ENCODE measurements at places on chromosomes 5 and 9.
A peak's percentile ranks its signal among the peaks of the same experiment; 100 is the strongest.

GRCh38 chr5:14849516-14850294 is 21.9 kb downstream of the ANKH start:
- no peak for DNase-seq

- DNase-seq = peak; percentile 99
These were observed 32.9 kb upstream of the MAN2A1 start for GRCh38 chr5:109656829-109657228.

DNA sequence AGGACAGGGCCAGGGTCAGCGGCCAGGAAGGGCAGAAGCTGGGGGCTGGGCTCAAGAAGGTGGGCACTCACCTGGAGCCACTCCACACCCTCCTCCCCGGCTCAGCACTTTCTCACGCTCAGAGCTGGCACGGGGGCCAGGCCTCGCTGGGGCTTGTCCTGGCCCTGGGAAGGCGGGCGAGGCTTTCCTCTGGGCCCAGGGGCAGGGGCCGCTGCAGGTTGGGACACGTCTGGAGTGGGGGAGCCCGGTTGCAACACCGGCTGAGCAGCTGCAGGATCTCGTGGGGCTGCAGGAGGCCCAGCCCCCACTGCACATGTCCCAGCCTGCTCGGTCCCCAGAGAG is 38.9 kb upstream of the EGFL7 start:
- no peak for DNase-seq

DNA sequence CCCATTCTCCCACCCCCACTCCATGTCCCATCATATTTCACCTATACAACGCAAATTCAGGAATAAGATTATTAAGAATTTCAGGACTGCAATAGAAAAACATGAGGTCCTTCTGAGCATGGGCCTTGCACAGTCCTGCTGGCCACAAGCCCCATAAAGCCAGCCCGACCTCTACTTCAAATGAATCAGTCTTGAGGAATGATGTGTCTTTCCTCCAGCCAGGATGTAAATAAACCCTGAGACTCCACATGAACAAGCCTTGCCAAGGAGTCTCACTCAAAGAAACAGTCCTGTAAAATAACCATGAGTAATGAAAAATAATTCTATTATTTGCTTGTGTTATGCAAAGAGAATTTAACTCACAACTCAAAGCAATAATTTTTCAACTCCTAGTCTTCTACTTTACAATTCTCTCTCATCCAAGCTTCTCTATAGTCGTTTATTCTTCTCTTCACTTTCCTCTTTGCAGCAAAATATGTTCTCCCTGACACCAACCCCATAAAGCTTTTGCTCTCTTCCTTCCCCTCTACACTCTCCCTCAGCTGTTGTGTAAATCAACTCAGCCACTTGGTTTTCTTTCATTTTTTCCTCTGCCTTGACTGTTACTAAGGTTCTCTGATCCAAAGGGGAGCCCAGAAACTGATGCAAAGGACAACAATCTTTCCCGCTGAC is 140.1 kb upstream of the MOCS2 start:
- DNase-seq = peak; percentile 78

GRCh38 chr5:173622183-173623047 is 6.0 kb upstream of the BOD1 start:
- no peak for DNase-seq

DNA sequence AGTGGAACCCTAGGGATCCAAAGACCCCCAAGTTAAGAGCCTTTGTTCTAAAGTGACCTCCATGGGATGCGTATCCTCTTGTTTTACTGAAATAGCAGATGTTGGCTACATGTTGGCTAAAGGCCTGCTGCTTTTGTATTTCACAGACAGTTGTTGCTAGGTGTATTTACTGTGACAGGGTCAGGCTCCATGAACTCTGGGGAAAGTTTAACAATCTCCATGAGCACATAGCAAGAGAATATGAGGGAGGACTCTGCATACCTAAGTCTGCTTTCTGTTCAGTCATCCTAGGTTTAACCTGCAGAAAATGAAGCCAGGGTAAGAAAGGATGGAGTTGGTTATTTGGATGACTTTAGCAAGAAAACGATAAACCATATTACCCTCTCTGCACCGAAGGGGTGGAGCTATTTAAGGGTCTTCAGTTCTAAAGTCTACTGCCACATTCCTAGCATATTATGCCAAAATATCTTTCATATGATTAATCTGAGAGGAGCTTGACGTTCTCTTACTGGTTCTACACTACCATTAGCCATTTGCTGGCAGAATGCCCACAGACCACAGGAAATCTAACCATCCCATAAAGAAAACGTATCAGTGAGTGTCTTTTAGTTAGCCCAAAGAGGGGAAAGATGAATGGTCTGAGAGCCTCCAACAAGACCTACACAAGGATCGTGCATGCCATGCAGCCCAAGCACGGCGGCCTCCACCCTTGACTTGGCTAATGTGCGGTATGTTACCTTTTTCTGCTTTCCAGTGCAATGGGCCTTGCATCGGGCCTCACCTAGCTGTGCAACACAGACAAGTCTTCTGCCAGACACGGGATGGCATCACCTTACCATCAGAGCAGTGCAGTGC is 127.8 kb downstream of the SAXO1 start:
- no peak for DNase-seq

- DNase-seq = no peak
These were observed 304.2 kb downstream of the SEMA5A start for GRCh38 chr5:9241479-9242305.

- DNase-seq = peak; percentile 42
These were observed 219.6 kb downstream of the DENND1A start for GRCh38 chr9:123710299-123710698.

DNA sequence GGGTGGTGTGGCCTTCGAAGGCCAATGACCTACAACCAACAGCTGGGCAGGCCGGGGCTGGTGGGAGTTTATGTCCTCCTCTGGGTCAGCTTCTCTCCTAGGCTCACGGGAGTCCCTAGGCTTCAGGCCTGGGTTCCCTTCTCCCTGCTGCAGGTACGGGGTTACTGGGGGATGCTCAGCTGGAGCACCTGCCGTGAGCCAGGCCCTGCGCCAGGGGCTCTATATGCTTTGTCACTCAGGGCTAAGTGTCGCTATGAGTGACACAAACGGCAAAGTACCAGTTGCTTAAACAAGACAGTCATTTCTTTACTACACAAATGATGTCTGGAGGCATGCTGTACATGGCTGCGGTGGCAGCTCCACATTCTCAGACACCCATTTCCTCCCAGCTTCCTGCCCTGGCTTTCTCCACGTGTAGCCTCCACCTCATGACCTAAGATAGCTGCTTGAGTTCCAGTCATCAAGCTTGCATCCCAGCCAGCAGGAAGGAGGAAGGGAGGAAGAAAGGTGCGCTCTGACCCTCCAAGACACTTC is 22.5 kb upstream of the NINJ1 start:
- DNase-seq = no peak

DNA sequence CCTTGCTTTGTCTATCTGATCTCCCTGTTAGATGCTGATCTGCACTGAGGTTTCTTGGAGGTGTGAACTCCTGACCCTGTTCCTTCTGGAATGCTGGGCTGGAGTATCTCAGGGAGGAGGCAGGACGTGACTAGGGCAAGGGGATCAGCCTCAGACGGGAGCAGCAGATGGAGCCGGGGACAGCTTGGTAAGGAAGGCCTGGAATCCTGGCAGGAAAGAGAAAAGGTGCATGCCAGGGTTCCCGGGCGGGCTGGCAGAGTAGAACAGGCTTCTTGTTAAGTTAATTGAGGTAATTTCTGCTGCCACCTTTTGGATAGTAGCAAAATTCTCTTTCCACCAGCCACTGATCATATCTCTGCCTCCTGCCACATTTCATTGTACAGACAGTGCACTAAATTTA is 180.9 kb downstream of the ZNF462 start:
- DNase-seq = no peak

GRCh38 chr9:95102001-95102433 is 215.5 kb downstream of the FANCC start:
- no peak for DNase-seq

DNA sequence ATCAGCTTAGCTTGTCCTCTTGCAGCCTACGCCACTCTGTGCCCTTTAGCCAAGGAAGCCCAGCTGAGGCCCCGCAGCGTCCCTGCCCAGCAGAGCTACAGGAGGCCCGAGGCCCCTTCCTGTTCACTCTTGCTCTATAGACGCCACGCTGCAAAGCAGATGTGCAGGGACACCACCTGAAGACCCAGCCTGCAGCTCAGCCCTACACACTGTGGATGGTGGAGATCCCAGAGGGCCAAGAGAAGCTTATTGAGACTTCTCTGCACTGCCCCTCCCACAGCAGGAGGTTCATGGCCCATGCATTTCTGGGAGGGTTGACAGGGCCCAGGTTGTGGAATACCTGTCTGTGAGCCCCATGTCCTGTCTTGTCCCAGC is 33.6 kb downstream of the IRF1 start:
- no peak for DNase-seq

GRCh38 chr5:104199771-104200170 is 637.2 kb upstream of the NUDT12 start:
- no peak for DNase-seq

DNA sequence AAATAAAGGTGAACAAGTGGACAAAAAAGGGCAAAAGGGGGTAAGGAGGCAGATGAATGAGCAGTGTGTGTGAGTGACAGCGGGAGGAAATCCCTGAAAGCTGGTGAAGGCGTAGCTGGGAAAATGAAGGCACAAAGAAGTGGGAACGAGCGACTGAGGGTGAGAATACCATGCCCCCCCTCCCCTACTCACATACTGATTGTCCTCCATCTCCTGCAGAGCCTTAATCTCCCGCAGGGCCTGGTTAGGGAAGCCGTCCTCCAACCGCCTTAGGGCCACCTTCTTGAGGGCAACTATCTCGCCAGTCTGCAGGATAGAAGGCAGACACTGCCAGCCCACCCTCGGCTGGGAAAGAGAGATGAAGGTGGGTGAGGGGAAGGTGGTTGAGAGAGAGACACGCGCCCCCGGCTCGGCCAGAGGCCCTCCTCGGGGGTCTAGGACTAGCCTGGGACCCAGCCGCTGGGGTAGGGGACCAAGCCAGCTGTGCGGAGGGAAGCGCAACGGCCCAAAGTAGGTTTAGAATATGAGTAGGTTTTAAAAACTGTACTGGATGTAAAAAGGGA is 522 bp downstream of the CDK20 start:
- DNase-seq = no peak

DNA sequence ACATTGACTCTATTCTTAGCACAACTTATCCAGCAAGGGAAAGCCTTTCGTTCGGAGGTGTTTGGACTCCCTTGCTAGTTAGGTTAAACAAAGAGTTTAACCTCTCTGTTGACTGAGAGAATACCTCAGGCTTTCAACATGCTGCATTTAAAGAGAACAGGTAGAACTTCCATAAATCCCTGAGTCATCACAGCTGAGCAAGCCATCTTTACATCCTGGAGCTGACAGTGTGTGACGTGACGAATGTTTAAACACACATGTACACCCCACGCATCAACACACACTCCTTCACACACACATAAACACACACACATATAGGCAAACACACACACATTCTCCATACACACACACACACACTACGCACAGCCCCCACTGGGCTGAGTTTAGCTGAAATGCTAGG is 152.8 kb downstream of the ADAMTS12 start:
- DNase-seq = no peak

- no peak for DNase-seq
These were observed 37.5 kb upstream of the IQGAP2 start for GRCh38 chr5:76365561-76365960.

DNA sequence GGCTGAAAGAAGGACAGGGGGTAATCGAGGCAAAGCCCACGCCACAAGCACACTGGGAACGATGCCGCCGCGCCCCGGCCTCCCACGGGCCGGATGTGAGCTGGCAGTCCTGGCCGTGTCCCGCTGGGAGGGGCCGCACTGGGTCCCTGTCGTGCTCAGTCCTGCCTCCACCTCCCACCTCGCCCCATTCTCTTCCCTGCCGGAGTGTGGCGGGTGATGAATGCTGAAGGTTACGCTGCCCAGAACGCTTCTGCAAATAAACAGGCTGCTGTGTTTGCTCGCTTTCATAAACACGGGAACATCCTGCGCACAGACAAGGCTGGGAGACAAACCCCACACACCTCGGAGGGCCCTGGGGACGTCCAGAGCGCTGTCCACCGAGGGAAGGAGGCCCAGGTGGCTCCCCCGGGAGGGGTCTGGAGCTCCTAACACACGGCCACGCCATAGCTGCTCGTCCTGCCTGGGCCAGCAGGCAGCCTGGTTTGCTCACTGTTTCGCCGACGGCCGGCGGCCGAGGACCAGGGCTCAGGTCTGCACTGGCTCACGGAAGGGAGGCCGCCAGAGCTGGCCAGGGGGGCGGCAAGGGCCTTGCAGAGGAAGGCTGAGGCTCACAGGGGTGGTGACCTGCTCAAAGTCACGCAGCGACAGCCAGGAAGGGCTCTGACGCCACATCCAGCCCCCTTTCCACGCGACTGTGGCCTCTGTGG is 2.3 kb downstream of the DNLZ start:
- no peak for DNase-seq

DNA sequence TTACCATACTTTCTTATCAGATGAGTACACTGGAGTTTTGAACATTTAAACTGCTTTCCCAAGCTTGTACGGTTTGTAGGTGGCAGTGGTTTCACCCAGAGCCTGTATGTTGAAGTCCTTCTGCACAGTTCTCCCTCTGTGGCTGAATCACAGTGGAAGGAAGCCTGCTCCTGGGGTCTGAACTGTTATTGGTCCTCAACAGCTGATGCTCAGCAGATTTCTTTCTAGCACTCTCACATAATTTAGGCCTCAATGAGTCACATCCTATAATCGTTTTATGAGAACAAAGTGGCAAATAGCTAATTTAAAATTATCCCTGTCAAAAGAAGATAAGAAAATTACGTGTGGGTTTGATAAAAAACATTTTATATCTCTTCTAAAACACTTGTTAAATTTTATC is 229.7 kb downstream of the TLE4 start:
- no peak for DNase-seq

- DNase-seq = no peak
These were observed 64.0 kb downstream of the SFXN1 start for GRCh38 chr5:175542232-175542965.

DNA sequence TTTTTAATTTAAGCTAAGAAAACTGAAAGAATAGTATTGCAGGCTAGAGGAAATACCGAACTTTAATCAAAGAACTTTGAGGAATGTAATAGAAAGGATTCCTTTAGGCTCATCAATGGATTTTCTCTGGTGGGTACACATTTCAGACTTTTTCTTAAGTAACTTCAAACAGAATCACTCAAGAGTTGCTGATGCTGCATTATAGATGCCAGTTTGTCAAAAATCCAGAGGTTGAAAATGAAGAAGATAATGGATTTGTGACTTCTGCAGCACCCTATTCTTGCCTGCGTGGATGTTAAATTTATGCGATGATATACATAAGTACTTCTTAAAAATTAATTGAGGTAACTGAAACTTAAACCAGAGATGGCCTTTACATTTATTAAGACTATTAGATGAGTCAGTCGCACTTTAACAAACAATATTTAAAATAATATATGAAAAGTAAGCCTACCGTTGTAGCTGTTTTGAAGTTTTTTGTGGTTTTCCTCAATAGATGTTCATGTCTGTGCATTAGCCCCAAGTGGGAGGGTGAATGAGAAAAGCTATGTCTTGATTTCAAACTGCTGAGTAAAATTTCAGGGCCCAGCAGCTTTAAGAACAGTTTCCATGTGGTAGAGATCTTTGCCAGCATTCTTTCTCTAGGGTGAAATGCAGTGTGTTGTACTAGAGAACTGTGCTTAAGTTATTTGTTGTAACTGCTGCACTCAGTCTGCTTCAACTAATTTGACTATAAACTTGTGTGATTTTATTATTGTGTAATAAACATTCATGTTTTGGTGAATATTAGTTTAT is at the start of gene OGN:
Gene OGN (minus strand): TSS at position 537 of the 795 bp plus-strand sequence. CDS start 1,171 bp downstream, outside the sequence.
- DNase-seq = no peak
